CD4-positive, alpha-beta T cell treated with Interleukin-2 at 100 ng/mL for 4 hours (primary cell): ENCODE measurements at places on chromosomes 11 and 22.

GRCh38 chr11:118623269-118623655 lies 15.8 kb downstream of the PHLDB1 start:
- DNase-seq = no peak

GRCh38 chr11:131186629-131187101 lies 183.8 kb upstream of the NTM start:
- DNase-seq = no peak

GRCh38 chr11:117589063-117589462 lies 208.0 kb downstream of the DSCAML1 start:
- no peak for DNase-seq

DNA sequence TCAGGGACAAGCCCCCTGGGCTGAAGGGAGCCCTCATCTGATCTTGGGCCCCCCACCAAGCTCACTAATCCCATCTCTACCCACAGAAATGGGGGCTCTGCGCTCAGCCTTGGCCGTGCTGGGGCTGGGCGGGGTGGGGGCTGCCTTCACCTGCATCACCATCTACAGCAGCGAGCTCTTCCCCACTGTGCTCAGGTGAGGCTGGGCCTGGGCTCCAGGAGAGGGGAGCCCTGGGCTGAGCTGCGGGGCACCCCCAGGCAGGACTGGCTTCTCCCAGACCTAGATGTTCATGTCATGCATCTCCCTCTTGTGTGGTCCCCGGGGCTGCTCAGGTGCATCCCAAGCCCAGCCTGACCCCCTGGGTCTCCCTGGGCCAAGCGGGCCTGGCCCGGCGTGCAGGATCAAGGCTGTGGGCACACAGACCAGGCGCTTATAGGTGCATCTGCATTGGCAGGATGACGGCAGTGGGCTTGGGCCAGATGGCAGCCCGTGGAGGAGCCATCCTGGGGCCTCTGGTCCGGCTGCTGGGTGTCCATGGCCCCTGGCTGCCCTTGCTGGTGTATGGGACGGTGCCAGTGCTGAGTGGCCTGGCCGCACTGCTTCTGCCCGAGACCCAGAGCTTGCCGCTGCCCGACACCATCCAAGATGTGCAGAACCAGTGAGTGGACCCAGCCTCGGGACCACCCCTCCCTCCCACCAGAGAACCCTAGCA lies 9.4 kb downstream of the SLC22A12 start:
- DNase-seq = no peak

- DNase-seq = no peak
Observed at GRCh38 chr11:1933416-1934334, 13.5 kb upstream of the MRPL23 start.

- DNase-seq = no peak
Observed at GRCh38 chr11:1842149-1843097, 3.6 kb downstream of the TNNI2 start.

- no peak for DNase-seq
Observed at GRCh38 chr22:42978453-42979103, 36.4 kb downstream of the PACSIN2 start.

DNA sequence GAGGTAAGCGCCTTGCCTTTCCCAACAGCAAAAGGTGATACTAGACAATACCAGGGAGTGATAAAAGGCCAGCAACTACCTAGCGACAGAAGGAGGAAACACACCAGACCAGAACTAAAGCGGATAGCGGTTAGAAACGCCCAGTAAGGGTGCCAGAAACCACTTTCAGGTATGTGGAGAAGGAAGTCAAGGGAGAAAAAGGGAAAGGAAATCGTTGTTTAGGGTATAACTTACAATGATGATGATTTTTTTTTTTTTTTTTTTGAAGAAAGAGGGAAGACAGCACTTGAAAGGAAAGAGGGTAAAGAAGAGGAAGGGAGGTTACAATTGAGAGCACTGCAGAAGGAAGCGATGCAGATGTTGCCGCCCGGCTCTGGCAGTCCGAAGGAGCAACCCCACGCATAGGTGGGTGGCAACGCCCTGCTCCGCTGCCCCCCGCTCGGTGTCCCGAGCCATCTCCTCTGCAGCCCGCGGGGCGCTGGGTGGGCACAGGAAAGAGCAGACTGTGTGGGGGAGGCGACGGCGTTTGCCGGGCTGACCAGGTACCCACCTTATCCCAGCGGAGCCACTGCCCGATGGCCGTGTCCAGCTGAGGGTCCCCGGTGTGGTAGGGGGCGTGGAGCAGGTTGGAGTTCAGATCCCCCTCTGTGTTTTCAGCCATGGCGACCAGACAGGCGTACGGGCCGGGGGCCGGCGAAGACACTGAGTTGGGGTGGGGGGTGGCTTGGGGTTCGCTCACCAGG lies 561 bp downstream of the PGM2L1 start:
- peak; percentile 65 for DNase-seq

DNA sequence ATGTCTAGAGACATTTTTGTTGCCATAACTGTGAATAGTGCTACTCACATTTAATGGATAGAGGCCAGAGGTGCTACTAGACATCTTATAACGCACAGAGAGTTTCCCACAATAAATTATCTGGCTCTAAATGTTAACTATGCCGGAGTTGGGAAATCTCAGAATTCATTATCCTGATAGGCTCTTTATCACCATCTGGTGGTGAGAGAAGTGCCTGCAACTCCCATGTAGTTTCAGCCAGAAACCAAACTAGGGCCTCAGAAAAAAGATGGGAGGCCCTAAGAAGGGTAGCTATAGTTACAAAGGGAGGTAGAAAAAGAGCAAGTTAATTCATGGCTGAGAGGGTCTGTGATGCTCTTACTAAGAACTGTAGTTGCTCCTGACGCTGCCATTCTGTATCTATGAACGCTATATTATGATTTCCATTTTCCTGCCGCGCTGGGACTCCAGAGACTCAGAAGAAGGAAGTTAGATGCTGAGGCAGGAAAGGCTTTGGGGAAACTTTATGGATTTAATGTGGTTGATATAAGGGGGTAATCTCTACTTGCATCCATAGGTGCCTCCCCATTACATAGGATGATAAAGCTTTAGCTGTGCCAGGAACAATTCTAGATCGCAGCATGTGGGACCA lies 22.9 kb upstream of the MRPL17 start:
- DNase-seq = peak; percentile 61

DNA sequence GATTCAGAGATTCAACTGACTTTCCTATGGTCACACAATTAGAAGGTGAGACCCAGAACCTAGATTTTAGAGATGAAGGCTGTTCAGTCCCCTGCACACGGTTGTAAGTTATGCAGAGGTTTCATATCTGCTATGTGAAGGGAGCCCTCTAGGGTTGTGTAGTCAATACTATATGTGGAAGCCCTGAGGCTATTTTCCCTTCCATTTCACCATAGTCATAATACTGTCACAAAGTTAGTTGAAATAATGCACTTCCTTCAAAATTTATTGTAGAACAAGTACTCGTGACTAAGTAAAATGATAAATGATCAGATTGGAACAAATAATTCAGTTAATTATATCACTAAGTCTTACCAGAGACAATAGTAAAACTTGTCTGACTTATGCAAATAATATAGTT lies 48.8 kb downstream of the ENDOD1 start:
- DNase-seq = no peak
